ENCODE measurements at places on chromosomes 2 and 18.

DNA sequence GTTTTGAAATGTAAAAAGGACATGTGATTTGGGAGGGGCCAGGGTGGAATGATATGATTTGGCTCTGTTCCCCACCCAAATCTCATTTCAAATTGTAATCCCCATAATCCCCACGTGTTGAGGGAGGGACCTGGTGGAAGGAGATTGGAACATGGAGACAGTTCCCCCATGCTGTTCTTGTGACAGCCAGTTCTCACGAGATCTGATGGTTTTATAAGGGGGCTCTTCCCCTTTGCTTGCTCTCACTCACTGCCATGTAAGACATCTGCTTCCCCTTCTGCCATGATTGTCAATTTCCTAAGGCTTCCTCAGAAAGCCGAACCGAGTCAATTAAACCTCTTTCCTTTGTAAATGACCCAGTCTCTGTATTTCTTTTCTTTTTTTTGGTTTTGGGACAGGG lies 39.2 kb downstream of the FECH start:
- no peak for DNase-seq

- no peak for DNase-seq
These were observed 6.1 kb downstream of the BMP10 start for GRCh38 chr2:68865108-68865507.

DNA sequence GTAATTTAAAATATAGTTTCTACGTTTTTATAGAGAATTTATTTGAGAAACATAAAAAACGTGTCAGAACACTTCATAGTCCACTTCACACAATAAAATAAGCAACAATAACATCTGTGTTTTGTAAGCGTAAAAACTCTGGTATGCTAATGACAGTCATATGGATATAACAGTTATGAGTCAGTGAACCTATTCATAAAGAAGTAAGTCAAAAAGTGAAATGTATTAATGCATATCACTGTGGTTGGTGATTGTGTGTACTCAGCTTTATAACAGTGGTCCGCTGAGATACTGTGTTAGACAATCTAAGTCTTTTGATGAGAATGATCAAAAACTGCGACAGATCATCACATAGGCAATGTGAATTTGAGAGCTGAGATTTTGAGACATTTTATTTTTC lies 153.2 kb downstream of the WDR7 start:
- no peak for DNase-seq

- no peak for DNase-seq
These were observed 65.0 kb upstream of the IKZF2 start for GRCh38 chr2:213216461-213216860.

GRCh38 chr18:74489676-74490075 lies 6.5 kb upstream of the CNDP2 start:
- no peak for DNase-seq

DNA sequence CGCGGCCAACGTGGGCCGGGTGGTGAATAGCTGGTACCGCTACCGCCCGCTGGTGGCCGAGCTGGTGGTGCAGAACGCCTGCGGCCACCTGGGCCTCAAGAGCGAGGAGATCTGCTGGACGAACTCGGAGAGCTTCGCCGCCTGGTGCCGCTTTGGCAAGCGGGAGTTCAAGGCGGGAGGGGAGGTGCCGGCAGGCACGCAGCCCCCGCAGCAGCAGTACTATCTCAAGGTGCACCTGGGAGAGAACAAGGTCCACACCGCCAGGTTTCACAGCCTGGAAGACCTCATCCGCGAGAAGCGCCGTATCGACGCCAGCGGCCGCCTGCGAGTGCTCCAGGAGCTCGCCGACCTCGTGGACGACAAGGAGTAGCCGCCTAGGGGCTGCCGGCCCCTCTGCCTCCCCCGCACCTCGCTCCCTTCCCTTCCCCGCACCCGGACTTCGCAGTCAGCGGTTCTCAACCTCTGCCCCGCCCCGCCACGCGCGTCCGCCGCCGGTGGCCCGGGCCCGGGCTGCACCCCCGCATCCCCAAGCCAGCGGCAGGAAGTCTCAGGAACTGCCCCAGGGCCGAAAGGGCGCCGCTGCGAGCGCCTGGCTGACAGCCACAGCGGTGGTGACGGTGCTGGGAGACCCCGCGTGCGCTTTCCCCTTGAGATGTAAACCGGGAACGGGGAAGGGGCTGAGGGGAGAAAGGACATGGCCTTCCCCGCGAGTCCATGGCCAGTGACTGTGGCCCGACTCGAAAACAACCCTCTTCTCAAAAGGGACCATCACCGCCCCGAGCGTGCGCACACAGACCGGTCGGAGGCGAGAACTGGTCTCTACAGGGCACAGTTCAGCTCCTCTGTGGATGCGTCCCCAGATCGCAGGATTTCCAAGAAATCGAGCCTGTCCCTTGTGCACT lies 2.2 kb downstream of the LRATD1 start:
- DNase-seq = peak; percentile 82

GRCh38 chr2:132774189-132774588 lies 104.2 kb upstream of the LYPD1 start:
- DNase-seq = no peak

- no peak for DNase-seq
These were observed 295.9 kb upstream of the CRIM1 start for GRCh38 chr2:36059691-36060090.

DNA sequence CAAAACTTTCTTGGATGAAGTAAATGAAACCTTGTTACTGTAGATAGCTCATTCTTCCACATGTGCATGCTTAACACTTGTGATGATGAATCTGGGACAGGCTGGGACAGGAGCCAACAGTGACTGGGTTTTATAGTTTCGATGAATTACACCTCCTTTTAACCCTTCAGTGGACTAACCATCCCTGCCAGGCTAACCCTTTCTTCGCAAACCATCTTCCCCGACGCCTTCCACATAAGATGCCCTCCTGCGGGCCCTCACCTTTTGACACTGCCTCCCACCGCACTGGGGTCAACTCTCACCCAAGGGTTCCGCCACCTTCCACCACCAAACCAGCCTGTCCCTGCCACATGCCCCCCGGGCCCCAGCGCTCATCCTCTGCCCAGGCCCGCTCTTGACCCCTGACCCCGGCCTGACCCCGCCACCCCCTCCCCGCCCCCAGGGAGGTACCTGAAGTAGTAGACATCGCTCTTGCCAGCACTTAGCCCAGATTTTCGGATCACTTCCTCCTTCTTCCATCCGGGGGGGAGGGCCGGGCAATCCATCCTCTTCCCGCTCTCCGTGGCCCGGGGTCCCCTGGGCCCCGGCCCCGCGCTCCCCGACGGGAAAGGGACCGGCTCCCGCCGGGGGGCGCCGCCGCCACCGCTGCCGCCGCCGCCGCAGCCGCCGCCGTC lies 764 bp downstream of the MBD2 start:
- peak; percentile 65 for DNase-seq

DNA sequence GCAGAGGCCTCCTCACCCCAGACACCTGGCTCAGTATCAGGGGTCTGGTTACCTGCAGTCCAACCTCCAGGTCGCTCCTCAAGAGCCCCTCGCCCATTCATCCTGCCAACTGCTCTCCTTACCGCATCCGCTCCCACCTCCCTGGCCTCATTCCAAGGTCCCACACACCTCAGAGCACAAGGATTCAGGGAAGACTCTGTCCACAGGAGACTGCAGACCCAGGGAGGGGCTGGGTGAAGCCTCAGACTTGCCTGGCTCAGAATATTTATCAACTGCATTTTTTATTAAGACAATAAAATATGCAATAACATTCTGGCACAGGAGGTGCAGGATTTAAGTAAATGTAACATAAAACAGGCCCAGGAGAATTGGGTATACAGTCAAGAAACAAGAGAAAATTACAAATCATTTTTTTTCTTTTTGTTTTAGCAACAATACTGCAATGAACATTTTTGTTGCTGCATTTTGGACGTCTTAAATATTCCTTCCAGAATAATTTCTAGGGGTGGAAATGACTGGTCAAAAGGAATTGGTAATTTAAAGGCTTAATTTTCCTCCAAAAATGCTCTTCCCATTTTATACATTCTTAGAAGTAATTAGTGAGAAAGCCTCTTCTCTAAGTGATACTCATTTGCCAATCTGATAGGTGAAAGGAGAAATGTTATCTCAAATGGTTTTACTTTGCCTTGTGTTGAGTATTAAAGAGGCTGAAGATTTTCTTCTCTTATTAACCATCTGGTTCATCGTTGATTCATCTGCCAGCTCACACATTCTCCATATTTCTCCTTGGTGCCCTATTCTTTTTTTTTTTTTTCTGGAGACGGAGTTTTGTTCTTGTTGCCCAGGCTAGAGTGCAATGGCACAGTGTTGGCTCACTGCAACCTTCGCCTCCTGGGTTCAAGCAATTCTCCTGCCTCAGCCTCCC lies 42.5 kb downstream of the TEX44 start:
- DNase-seq = no peak

GRCh38 chr2:182685559-182685958 lies 30.5 kb upstream of the DNAJC10 start:
- DNase-seq = no peak

DNA sequence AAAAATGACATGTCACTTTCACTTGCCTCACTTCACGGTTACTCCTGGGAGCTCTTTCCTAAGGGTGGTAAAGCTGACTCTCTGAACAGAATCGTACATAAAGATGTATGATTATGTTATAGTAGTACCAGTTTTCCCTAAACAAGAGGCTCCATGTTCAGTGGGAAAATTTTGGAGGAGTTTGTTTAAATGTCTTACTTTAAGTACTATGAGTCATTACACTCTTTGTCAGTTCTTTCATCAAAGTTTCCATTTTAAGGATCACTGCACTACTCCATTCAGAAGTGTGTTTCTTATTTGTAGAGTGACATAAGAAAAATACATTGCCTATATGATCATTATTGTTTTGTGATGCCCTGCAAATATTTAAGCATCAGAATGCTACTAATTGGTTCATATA lies 121.1 kb upstream of the FIGN start:
- no peak for DNase-seq

- DNase-seq = no peak
These were observed 16.5 kb downstream of the DOK1 start for GRCh38 chr2:74571058-74571457.

- DNase-seq = no peak
These were observed 185.5 kb downstream of the KCNS3 start for GRCh38 chr2:18063826-18064470.

- DNase-seq = no peak
These were observed 61.4 kb upstream of the KIF5C start for GRCh38 chr2:148813603-148814065.

DNA sequence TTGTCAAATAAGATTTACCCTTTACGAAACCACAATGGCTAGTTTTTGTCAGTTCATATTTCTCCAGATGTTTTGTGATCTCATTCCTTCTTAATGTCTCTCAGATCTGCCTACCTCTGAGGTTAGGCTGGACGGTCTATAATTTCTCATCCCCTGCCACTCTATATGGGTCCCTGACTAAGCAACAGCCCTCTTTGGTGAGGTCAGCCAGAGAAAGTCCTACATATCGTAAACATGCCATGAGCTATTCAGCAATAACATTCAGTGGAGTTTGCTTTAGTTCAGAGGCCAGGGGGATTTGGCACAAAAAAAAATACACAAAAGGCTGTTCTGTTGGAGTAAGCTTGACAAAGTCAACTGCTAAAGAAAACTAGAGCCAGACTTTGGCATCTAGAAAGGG lies 192.1 kb upstream of the NCKAP5 start:
- DNase-seq = no peak

- DNase-seq = no peak
These were observed 67.6 kb downstream of the SCN1A start for GRCh38 chr2:166060191-166060590.

- DNase-seq = no peak
These were observed 140.6 kb upstream of the DNMT3A start for GRCh38 chr2:25482341-25482740.

GRCh38 chr2:96526615-96527285 lies 9.8 kb upstream of the ARID5A start:
- no peak for DNase-seq

DNA sequence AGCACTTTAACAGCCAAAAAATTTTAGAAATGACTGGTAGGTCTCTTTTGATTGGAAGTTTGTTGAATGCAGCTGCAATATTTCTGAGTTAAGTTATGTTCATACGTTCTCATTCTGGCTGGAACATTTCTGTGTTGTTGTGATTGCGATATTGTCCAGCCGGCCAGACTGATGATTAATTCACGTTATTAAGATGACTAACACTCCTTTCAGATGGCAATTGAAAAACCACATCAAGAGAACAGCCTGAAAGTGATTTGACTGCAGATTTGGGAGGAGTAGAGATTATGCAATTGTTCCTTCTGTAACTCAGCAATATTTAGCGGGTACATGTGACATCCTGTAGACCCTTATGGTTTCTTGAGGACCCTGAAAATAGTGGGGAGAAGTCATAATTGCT lies 133.7 kb downstream of the FBXO15 start:
- no peak for DNase-seq

DNA sequence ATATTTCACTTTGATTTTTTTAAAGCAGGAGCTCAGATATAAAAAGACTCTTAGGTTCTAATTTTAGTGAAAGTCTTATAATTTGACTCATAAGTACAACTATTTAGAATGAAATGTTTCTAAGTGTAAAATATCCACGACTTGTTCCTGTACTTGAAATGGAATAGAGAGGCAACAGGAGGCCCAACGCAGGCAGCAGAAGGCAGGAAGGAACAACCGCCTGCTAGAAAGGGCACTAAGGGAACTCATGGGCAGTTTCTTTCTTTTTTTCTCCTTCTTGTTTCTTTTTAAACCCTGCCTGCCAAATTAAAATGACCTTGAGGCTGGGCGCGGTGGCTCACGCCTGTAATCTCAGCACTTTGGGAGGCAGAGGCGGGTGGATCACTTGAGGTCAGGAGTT lies 51.0 kb downstream of the RBMS1 start:
- no peak for DNase-seq

DNA sequence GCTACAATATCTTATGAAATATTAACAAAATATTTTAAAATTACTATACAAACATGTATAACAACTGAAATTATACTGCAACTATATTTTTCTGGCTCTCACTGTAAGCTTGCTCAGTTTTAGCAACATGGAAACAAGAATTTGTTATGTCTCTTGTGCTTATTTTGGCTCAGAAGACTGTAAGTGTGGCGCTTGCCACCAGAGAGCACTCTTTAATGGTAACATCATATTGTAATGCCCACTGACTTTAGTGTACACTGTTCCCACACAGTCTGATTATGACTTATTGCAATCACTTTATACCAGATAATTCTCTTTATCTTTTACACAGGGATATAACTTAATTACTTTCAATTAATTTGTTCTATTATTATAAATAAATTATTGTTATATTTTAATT lies 1500.6 kb upstream of the TMEFF2 start:
- no peak for DNase-seq

DNA sequence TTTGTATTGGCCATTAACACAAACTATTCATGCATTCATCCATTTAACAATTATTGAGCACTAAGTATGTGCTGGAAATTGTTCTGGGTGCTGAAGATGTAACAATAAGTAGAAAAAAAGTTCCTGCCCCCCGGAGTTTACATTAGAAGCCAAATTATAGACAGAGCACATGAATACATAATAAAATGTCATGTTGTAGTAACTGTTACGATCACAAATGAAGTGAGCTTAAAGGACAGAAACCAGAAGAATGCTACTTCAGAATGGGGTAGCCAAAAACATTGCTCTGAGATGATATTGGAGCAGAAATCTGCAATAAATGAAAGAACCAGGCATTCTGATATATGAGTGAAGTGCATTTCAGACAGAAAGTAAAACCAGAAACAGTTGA lies 256.0 kb upstream of the SETBP1 start:
- DNase-seq = no peak

- no peak for DNase-seq
These were observed 74.4 kb upstream of the TANC1 start for GRCh38 chr2:158894078-158894477.

GRCh38 chr2:217150236-217150635 lies 290.4 kb upstream of the TNP1 start:
- DNase-seq = no peak

All from breast epithelium (tissue), 4 donors.